Activated T-helper 1 cell treated with anti-CD3 and anti-CD28 coated beads, Interleukin-2, amount 50 U/mL, for 16 hours (primary cell): ENCODE measurements at places on chromosomes 7 and 10.

DNA sequence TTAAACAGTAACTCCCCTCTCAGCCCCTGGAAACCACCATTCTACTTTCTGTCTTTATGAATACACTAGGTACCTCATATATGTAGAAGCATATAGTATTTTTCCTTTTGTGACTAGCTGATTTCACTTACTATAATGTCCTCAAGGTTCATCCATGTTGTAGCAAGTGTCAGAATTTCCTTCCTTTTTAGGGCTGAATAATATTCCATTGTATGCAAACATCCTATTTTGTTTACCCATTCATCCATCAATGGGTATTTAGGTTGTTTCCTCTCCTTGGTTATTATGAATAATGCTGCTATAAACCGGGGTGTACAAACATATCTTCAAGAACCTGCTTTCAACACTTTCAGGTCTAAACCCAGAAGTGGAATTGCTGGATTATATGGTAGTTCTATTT lies 125.3 kb downstream of the SGMS1 start:
- no peak for DNase-seq

DNA sequence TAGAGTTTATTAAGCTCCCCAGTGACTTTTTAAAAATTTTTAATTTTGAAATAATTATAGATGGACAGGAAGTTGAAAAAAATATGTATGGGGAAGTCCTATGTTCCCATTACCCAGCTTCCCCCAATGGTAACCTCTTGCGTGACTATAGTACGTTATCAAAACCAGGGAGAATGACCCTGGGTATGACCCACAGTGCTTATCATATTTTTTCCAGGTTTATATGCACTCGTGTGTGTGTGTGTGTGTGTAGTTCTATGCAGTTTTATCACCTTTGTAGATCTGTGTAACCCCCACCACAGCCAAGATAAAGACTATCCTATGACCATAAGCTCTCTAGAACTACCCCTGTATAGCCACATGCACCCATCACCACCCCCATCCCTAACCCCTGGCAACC lies 72.8 kb downstream of the TBXAS1 start:
- no peak for DNase-seq

- DNase-seq = no peak
These were observed 12.8 kb upstream of the MYL7 start for GRCh38 chr7:44153948-44154335.

GRCh38 chr10:85849315-85849714 lies 517.3 kb downstream of the GRID1 start:
- no peak for DNase-seq

GRCh38 chr7:158050441-158050977 lies 537.1 kb downstream of the PTPRN2 start:
- DNase-seq = no peak

GRCh38 chr7:68619526-68619925 lies 978.7 kb upstream of the AUTS2 start:
- DNase-seq = no peak

DNA sequence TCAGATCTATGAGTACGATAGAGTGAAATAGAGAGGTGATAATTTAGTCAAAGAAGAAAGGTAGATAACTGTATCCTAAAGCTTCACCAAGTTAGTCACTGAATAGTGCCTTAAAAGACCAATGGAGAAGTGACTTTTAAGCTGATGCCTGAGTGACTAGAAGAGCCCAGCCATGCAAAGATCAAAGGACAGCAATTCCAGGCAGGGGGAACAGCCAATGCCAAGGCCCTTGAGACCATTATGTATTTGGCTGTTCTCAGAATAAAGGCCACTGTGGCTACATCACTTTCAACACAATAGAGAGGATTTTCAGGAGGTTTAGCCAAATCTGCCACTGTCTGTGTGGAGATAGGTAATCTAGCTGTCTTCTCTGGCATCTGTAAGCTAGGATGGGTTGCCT lies 17.8 kb downstream of the HDAC9 start:
- no peak for DNase-seq

- no peak for DNase-seq
These were observed 236.6 kb upstream of the GRB10 start for GRCh38 chr7:51019191-51019844.

DNA sequence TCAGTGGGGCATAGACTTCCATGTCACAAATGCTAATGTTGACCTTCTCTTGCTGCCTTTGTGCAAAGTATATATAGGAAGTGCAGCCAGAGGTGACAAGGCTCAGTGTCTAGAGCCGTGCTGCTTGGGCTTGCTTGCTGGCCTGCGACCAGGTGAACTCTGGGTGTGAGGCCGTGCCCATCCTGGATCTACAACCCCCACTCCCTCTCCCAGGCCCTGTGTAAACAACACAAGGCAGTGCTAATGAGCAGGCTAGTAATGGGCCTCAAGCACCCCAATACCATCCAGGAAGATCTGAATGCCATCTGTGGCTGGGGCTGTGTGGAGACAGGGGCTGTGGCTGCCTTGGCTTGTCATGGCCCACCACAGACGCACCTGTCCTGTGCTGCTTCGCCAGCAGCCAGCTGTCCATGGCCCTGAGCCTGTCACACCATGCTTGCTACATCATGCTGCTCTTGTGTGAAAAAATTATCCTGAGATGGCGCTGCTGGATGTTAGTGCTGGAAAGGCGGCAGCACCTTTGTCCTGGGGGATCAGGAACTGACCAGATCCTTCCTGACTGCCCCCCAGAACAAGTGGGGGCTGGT lies 107.6 kb upstream of the ZNF92 start:
- no peak for DNase-seq

DNA sequence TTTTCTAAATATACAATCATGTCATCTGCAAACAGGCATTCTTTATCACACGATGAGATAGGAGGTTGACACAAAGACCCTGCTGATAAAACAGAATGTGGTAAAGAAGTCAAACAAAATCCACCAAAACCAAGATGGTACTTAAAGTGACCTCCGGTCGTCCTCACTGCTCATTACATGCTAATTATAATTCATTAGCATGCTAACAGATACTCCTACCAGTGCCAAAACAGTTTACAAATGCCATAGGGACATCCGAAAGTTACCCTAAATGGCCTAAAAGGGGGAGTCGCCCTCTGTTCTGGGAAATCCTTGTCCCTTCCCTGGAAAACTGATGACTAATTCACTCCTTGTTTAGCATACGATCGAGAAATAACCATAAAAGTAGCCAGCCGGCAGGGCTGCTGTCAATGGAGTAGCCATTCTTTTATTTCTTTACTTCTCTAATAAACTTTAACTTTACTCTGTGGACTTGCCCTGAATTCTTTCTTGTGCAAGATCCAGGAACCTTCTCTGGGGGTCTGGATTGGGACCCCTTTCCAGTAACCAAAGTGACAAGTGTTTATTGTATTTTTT lies 126.6 kb downstream of the CCDC71L start:
- DNase-seq = no peak

- DNase-seq = no peak
These were observed 120.1 kb downstream of the JAZF1 start for GRCh38 chr7:28060371-28060950.

- DNase-seq = no peak
These were observed 319.2 kb downstream of the PARD3 start for GRCh38 chr10:34495938-34496337.

DNA sequence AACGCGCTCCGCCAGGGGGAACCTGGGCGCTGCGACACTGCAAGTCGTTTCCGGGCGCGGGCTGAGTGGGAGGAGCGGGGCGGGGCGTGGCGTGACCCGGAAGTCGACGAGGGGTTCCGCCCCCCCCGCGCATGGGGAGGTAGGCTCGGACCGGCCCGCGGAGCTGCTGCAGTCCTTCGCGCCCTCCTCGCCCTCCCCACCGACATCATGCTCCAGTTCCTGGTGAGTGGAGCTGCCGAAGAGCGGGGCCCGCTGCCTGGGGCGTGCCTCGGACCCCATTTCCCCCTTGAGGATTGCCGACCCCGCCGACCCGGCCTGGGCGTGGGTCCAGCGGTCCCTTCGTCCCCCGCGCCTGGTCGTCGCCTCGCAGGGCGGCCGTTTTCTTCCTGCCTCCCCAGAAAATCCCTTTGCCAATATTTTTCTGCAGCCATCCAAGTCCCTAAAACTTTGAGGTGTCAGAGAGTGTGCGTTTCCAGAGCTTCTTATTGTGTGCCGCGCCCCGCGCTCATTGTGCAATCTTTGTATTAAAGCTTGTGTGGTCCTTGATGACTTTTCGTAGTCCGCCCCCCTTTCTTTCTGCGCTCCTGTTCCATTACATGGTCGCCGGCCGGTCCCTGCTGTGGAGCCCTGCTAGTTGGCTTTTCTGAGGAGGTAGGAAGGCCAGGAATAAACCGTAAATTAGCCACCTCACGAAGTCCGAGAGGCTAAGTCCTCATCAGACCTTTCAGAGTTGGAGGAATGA lies at the start of gene STMP1:
Gene STMP1, plus strand, starts transcription at position 142 of the 742 bp plus-strand sequence.
- DNase-seq = peak; percentile 93

DNA sequence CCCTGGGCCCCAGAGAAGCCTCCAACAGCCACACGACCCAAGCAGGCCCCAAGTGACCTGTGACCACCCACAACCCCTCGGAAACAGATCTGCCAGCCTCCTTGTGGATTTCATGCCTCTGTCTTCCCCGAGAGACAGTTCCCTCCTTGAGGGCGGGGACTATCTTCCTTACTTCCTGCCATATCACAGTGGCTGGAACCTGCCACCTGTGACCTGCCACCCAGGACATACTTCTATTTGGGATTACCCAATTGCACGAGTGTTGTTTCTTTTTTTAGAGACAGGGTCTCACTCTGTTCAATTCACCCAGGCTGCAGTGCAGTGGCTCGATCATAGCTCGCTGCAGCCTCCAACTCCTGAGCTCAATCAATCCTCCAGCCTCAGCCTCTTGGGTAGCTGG lies 25.9 kb downstream of the TNRC18 start:
- DNase-seq = no peak

GRCh38 chr7:96663457-96663856 lies 46.2 kb downstream of the SEM1 start:
- no peak for DNase-seq

- no peak for DNase-seq
These were observed 30.0 kb downstream of the DENND10 start for GRCh38 chr10:119133949-119134348.

DNA sequence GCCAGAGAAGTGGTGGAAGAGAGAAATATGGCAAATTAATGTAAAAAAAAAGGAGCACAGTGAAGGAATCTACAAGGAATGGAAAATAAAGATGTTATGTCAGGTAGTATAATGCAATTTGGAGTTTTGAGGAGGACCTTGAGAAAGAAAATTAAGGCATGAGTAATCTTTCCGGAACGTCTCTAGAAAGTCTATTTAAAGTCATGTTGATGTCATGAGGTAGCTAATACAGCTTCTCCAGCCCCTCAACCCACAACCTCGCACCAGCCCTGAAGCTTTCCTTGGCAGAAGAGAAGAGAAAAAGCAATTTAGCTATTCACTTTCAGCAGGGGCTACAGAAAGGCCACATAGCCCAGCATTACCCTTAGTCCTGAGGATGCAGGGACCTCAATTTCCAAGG lies 22.5 kb downstream of the TRDMT1 start:
- DNase-seq = no peak

DNA sequence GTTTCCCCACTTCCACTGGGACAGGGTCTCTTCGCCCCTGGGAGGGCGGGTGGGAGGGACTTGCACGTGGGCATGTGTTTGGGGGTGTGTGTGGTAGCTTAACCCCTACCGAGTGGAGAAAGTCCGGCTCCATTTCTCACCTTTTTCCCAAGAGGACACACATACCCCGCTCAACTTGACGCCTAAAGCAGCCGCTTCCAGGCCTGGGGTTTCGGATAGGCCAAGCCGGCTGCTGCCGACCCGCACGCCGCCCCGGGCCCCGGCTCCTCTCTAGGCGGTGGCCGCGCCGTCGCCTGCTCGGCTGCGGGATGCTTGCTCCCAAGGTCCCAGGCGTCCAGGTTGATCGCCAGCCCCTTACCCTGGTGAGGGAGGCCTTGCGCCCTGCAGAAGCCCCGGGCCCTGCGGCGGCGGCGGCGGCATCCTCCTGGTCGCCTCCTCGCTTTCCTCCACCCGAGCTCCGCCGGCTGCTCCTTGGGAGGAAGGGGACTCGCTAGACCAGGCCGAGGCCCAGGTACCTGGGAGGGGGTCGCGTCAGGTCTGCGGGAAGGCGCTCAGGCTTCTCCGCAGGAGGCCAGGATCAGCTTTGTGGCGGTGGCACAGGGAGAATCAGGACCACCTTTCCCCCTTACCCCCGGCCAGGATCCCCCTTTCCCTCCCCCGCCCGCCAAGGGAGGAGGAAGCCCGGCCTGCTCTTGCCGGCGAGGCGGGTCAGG lies 3.2 kb upstream of the GATA3 start:
- DNase-seq = no peak

DNA sequence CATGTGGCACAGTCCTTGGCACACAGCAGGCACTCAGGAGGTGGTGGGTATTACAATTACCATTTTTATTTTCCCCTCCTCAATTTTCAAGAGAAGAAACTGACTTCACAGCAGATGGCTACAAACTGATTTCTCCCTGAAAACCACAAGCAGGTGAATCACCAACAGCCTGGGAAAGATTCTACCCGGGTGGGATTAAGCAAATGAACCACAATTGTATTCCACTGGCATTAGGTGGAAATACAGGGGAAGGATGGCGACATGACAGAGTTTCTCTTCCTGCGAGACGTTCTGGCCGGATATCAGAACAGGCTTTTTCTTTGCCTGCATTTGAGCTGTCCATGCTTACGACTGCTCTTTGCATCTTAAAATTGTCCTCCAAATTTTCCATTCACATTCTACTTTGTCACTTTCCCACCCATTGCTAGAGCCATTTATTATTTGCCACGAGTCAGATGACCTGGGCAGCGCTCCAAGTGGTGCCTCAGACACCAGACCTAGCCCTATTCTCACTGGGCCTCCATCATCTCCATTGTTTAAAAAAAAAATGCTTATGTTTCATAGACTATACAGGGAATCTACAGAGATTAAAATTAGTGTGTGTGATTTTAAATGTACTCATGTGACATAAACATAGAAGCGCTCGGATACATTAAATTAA lies 4.6 kb downstream of the DENND11 start:
- no peak for DNase-seq

GRCh38 chr7:107430057-107430456 lies 39.8 kb upstream of the GPR22 start:
- DNase-seq = no peak

DNA sequence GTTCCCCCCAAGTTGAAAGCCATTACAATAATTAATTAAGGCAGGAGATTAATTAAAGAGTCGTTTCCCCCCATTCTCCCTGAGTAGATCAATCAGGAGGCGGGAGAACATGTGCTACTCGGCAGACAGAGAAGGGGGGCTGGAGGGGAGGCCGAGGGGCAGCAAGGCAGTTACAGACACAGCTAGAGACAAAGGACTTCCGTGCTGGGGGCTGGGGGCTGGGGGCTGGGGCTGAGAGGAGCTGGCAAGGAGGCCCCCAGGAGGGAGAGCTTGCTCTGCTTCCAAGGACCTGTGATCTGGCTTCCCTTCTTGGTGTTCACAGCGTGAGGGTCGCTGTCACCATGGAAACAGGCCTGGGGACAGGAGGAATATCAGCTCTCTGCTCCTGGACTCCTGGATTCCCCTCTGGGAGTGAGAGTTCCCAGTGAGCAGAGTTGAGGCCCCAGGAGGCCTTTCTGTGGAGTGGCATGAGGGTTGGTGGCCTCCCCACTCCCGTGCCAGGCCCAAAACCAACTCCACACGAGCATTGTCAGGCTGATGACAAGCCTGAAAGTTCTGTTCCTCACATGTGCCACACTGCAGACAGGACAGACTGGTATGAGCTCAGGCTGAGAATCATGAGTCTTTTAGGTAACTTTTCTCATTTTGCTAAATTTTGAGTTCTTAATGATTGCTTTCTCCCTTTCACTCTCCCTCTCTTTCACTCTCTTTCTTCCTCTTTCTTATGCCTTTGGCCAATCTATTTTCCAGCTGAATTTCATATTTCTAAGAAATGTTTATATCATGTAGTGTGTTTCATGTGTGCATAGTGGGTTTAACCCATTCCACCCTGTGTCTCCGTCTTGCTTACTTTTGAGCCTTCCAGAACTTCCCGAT lies 16.4 kb downstream of the FAM241B start:
- DNase-seq = no peak
